ENCODE measurements at places on chromosomes 13 and 19. TPM values are rescaled to one million over a fixed set of nuclear protein-coding genes. Genes with fewer than 3 reads are reported as not detected.

GRCh38 chr19:49499030-49499670 lies 2.9 kb downstream of the RPS11 start:
- H3K27ac ChIP-seq: peak overlapping the region; percentile 96
- no peaks in the 10 kb centered on the region for H3K27me3 ChIP-seq
- peak overlapping the region; percentile 93 for H3K4me3 ChIP-seq

SOHLH2 gene
- not detected for total RNA-seq

ZNF541 gene
- total RNA-seq: not detected

- no peak overlapping the region for H3K4me3 ChIP-seq
- no peaks in the 10 kb centered on the region for H3K4me1 ChIP-seq
- H3K27me3 ChIP-seq: peaks cover 8% of the 10 kb centered on the region
- no peak for DNase-seq
- H3K27ac ChIP-seq: no peak overlapping the region
These were observed 97.5 kb downstream of the TNFRSF19 start for GRCh38 chr13:23667750-23668149.
